ENCODE measurements at places on chromosomes 12 and 14.

DNA sequence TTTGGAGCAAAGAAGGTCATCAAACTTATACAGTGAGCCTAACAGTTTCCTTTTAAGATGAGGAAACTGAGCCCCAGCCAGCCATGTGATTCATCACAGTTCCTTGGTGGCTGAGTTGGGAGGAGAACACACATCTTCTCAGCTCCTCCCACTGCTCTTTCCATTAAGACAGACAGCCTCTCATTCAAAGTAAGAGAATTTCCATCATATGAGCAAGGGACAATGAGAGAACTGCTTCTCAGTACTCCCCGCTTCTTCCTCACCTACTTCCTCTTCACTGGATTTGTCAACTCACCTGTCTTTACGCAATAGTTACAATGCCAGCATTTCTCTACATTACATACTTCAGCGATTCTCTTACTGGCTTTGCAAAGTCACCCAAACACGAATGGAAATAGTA is 2.2 kb downstream of the IFNG start:
- DNase-seq: no peak

- DNase-seq: no peak
These were observed 182.4 kb upstream of the CCND2 start for GRCh38 chr12:4091016-4091743.

DNA sequence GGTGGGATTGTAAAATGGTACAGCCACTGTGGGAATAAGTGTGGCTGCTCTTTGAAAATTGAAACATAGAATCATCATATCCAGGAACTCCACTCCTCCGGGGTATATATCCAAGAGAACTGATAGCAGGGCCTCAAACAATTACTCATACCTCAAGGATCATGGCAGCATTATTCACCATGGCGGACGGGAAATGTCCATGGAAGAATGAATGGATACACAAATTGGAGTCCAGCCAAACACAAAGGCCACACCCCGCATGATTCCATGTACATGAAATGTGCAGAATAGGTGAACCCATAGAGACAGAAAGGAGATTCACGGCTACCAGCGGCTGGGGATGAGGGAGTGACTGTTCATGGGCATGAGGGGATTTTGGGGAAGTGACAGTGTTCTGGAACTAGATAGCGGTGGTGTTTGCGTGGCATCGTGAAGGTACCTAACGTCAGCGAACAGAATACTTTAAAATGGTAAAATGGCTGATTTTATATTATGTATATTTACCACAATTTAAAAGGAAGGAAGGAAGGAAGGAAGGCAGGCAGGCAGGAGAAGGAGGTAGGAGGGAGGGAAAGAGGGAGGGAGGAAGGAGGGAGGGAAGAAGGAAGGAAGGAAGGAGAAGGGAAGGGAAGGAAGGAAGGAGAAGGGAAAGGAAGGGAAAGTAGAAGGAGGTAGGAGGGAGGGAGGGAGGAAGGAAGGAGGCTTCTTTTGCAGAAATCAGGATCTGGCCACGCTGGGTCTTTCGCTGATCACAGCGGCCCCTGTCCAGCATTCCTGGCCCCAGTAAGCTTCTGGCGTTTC is 14.1 kb upstream of the NCOR2 start:
- DNase-seq: no peak

DNA sequence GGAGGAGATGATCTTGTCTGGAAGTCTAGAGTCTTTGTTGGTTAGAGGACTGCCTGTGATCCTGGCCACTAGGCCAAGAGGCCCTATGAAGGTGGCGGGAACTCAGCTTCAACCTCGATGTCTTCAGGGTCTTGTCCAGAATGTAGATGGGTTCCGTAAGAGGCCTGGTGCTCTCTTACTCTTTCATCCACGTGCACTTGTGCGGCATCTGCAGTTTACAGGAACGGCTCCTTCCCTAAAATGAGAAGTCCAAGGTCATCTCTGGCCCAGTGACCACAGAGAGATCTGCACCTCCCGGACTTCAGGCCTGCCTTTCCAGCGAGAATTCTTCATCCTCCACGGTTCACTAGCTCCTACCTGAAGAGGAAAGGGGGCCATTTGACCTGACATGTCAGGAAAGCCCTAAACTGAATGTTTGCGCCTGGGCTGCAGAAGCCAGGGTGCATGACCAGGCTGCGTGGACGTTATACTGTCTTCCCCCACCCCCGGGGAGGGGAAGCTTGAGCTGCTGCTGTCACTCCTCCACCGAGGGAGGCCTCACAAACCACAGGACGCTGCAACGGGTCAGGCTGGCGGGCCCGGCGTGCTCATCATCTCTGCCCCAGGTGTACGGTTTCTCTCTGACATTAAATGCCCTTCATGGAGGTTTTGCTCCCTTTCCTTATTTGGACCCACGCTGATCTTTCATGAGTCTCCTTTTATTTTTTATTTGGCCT is 17.7 kb downstream of the WNT5B start:
- no peak for DNase-seq

DNA sequence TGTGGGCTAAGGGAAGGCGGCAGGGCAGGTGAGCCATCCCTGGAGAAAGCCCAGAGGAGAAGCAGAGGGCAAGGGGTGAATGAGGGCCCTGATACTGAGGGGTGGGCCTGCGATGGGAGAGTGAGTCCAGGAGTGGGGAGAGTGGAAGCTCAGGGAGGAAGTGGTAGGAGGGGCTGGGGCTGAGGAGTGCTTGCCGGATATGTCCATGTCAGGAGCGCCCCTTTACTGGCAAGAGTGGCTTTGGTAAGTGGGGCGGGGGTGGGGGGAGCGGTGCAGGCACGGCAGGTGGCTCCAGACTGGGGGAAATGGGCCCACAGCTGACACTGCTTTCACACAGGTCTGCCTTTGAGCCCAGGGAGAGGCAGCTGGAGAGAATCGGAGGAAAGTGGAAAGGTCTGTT is 86.4 kb upstream of the GPR68 start:
- no peak for DNase-seq

DNA sequence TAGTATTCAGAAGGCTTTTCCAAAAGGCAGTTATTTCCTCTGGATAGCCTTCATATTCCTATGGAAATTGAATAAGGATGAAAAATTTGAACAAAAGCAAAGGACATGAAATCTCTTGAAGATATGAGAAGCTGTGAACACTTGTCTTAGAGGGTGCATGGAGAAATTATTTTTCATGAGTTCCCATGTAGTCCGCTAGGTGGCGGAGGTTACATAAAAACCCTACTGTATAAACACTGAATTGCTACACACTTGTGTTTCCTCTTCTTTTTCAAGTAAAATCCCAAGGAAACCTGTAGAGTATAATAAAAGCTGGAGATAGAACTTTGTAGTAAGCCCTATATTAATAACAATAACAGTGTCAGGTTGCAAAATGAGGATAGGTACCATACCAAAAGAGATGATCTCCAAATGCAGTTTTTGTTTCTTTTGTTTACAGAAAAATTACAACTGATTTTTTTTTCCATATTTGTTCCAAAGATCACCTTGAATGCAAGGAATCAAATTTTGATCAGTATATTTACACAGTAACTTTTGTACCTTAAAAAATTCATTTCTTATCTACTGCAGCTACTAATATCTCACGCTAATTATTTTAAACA is 37.8 kb upstream of the OR4E1 start:
- DNase-seq: no peak

- no peak for DNase-seq
These were observed 934 bp upstream of the TAPBPL start for GRCh38 chr12:6450869-6451347.

DNA sequence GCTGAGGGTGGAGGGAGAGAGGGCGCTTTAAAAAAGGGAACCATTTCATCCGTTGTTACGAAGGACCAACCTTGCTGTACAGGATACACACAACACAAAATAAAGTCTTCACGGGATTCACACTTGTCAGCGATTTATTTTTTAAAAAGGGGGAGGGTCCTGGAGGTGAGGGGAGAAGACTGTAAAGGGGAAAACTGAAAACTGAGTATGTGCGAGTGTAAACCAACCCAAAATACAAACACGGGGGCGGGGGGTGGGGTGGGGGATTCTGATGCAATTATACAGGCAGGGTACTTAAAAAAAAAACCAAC is 499 bp upstream of the PRKAG1 start:
- no peak for DNase-seq

- no peak for DNase-seq
These were observed 15.2 kb downstream of the OR6S1 start for GRCh38 chr14:20626274-20626673.

GRCh38 chr14:103002578-103003350 is 54.6 kb downstream of the CDC42BPB start:
- DNase-seq: no peak

DNA sequence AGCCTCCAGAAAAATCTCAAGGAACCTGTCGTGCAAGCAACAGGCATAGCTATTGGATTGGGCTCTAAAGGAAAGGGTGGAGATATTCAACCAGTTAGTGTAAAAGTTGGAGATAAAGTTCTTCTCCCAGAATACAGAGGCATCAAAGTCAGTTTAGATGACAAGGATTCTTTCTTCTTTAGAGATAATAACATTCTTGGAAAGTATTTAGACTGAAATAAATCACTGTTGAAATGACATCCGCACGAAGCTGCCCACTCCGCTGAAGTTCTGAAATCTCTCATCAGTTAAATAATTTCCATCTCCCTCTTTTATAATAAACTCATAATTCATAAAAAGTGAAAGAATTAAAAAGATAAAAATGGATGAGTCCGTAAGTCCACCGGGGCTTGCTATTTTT is 1354.9 kb upstream of the TMEM132C start:
- no peak for DNase-seq

DNA sequence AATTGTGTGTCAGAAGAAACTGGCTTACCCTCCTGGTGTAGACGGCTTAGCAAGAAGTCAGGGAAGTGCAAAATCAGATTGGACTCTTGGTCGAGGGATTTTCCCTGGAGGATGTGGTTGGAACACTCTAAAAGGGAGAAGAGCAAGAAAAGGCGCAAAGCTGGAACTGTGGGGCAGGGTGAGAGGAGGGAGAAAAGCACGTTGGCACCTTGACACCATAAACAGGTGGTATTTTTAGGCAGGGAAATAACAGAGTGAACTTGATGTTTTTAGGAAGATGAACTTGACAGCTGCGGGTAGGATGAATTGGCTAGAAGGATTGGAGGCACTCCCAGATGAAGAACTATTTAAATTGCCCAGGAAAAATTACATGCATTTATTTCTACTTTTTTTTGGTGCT is 67.7 kb downstream of the HCAR2 start:
- DNase-seq: no peak

GRCh38 chr12:82644896-82645295 is 41.8 kb upstream of the TMTC2 start:
- no peak for DNase-seq

DNA sequence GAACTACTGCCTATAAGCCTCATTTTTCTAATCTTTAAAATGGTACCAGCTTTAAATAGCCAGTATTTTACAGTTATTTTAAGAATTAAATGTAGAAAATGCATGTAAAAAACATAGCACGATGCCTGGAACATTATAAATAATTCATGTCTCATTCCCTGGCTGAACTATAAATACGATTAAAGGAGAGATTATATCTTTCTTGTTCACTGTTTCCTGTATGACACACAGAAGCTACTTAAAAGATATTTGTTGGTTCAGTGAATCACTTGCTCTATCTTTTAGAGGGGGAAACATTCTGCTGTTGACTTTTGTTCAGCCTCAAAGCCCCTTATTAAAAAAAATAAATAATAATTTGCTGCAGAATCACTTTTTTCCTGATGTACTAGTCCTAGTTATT is 406.9 kb downstream of the LRFN5 start:
- no peak for DNase-seq

GRCh38 chr12:76375470-76375869 is 27.3 kb upstream of the BBS10 start:
- no peak for DNase-seq

DNA sequence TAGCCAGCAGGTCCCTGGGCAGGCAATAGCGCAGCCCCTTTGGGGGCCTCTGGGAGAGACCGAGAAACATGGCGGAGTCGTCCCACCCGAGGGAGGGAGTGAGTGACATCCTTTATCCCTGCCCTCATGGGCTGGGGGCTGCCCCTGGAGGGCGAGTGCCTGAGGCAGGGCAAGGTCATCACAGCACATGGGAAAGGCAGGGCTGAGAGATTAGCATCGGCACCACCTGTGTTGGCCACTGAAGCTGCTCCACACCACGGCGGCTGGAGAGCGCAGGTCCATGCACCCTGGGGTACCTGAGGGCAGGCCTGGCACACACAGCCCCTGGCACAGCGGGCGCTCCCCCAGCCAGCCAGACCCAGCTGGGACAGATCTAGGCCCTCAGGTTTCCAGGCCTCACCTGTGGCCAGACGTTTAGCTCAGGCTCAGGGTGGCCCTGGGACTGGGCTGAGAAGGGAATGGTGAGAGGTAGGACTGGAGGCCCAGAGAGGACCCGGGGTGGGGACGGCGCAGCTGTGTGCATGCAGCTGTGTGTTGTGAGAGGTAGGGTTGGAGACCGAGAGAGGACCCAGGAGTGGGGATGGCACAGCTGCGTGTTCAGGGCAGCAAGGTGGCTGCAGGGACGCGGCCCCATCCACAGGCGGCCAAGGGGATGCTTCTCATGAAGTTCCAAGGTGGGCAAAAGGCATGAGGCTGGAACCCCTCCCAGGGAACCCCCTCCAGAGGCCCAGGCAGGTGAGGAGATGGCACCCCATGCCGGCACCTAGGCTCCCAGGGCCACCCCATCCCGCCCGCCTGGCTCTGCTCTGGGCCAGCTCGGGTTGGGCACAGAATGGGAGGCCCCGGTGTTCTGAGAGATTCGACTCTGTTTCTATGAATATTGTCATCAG is 74.1 kb downstream of the KIF26A start:
- no peak for DNase-seq

All from NCI-H1417 treated with DMSO at 0.1 percent for 48 hours (cell line).